ENCODE measurements at places on chromosomes 5 and 9.

DNA sequence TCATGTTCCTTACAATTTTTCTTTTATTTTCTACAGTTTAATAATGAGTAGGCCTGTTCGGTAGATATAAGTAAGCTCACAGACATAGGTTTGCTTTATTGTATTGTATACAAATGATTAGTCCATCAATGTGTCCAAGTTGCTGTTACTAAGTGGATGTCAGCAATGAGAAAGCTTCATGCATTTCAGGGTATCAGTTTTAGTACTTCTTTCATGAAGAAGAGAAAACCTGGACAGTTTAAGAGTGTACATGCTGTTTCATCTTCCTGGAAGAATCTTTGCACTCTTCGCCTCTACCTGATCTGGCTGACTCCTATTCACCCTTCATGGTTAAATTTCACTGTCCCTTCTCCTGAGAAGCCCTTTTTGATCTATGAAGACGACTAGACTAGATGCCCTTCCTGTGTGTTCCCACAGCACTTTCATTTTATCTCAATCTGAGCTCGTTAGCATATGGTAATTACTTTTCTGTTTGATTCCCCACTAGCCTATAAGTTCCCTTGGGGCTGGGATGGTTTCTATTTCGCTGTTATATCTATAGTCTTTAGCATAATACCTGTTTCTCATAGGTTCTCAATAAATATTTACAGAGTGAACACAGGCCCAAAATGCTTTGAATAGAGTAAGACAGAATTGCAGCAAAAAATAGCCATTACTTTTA is 70.7 kb downstream of the CETN3 start:
- DNase-seq, result no peak

GRCh38 chr9:123058834-123059233 is 25.4 kb downstream of the GPR21 start:
- no peak for DNase-seq

DNA sequence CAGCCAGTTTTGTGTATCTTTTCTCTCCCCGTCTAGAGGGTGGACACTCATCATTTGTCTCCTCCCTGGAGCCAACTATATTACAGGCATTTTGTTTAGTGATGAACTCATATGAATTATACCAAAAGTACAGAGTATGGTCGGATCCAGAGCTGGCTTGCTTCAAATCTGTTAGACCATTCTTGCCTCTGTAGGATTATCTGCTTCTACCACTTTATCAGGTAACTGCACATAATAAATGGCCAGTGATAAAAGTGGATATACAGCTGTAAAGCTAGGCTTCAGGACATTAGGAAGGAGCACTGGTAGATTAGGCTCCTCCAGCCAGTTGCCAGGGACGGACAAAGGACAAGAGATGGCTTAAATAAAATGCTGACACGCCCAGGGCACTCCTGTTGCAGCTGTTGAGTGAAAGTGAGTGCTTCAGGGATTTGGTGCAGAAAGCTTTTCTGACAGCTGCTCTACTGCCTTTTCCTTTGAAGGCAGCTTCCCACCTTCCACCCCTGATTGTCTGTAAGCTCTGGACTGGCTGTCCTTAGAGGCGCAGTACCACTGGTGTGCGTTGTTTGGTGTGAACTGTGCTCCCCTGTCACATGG is 259.2 kb downstream of the PDZD2 start:
- no peak for DNase-seq

- no peak for DNase-seq
Observed at GRCh38 chr9:9412241-9412640, 1200.6 kb downstream of the PTPRD start.

GRCh38 chr5:75640826-75641225 is 29.6 kb downstream of the ANKDD1B start:
- no peak for DNase-seq

GRCh38 chr5:83871533-83872395 is 151.1 kb upstream of the HAPLN1 start:
- DNase-seq, result no peak

DNA sequence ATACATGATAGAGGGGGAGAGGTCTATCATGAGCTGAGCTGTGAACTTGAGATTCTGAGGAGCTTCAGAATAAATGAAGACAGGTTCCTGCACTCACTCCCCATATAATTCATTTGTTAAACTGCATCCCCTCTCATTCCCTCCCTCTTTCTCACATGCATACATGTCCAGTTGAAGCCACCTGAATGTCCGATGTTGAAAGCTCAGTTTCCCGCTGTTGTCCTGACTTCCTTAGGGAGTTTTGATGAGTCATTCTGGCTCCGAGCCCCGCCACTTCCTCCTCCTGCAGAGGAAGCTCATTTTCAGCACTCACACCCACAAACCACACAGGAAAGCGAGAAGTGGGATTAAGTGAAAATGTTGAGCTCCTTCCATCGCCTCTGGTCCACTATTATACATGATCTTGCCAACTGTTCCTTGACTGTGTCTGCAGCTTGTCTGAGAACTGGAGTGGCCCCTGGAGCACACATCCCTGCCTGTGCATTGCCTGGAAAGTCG is 121.2 kb downstream of the CEMIP2 start:
- peak; percentile 83 for DNase-seq

- DNase-seq, result peak; percentile 23
Observed at GRCh38 chr9:74443036-74443750, 53.9 kb upstream of the RORB start.

DNA sequence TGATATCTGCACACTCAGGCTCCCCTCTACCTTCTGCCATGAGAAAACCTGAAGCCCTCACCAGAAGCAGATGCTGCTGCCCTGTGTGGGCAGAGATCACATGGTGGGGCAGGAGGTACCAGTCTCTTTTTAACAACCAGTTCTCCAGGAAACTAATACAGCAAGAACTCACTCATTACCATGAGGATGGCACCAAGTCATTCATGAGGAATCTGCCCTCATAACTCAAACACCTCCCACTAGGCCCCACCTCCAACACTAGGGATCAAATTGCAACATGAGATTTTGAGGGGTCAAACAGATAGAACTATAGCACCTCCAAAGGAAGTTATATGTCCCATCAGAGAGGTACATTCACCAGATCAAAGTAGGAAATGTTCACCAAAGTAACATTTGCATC is 136.3 kb upstream of the SHB start:
- DNase-seq, result no peak

DNA sequence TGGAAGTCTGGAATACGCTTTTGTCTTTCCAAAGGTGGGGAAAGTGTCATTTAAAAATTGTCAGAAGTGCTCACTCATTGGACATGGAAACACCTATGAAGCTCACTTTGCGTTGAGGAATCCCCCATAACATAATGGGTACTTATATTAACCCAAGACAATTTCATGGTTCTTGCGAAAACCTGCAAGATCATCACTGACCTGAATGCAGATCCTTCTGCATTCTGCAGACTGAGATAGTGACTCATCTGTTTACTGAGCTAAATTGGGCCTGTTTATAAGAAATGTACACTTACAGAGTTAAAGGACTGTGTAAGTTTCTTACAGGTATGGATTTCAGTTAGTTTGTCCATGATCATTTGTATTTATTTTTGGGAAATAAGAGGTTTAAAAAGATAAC is 153.0 kb downstream of the HMHB1 start:
- no peak for DNase-seq

GRCh38 chr5:171390883-171391677 is 3.4 kb downstream of the NPM1 start:
- DNase-seq, result no peak

- no peak for DNase-seq
Observed at GRCh38 chr9:109437286-109437685, 60.8 kb downstream of the PTPN3 start.

DNA sequence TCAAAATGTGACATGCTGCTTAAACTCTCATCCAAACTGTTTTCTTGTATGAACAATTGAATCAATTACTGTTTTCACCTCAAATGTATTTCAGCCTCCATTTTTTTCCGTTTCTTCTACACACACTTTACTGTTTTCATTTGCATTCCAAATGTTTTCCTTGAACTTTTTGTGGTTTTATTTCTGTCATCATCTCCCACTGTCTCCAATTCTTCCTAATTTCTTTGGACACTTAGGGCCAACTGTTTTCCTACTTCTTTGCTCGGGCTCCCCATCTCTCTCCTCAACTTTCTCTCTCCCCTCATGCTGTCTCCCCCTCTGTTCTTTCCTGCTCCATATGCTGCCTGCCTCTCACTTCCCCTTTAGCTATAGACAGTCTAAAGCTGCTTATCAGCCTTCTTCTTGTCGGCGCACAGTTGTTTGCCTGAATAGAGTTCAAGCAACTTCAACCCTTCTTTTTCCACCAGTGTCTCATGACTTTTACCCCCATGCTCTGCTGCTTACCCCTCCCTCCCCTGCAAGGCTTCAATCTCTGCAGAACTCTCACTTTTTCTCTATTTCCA is 443.4 kb downstream of the DTWD2 start:
- DNase-seq, result peak; percentile 51

- DNase-seq, result no peak
Observed at GRCh38 chr5:29852329-29852728, 1341.2 kb upstream of the CDH6 start.

DNA sequence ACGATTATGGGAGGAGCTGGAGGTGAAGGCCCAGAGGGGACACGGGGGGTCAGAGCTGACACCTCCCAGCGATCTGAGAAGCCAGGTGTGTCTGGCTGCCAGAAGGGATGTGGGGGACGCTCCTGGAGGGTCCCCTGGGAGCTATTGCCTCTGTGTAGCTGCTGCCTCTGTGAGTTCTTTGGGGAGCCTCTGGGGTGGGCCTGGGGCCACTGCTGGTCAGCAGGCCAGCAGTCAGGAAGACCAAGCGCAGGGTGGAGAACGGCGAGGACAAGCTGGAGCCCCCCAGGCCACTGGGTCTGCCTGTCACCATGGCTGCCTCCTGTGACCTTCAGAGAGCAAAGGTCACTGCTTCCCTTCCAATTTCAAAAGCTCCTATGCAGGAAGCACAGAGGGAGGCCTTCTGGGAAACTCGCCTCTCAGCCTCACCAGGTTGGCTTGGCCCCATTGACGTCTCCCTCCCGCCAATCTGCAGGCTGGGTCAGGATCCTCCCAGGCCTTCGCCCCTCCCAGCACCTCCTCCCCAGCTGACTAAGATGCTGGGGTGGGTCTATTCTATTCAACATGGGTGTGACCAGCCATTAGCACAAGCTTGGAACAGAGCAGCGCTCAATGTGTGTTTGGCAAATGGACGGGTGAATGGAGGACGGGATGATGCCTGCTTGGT is 126.4 kb downstream of the GAPVD1 start:
- DNase-seq, result no peak

GRCh38 chr5:26645659-26646058 is 392.7 kb downstream of the CDH9 start:
- no peak for DNase-seq

DNA sequence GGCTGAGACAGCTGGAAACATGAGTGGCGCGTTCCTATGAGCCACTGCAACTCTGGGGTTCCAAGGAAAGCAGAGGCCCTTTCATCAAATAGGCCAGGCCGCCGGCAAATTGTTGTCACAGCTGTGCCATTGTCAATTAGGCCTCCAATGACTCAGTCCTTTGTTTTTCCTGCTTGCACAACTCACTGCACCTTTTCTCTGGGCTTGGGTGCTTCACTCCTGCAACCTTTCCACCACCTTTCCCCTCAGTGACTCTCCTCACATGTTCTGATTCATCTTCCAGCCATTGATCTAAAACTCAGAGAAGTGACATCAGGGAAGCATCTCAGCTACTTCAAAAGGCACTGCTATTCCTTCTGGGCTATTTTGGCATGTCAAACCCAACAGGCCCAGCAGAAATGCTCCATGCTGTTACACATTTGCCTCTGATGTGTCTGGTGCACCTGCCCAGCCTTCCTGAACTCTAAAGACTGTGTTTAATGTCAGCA is 653.7 kb downstream of the NR2F1-AS1 start:
- DNase-seq, result no peak

DNA sequence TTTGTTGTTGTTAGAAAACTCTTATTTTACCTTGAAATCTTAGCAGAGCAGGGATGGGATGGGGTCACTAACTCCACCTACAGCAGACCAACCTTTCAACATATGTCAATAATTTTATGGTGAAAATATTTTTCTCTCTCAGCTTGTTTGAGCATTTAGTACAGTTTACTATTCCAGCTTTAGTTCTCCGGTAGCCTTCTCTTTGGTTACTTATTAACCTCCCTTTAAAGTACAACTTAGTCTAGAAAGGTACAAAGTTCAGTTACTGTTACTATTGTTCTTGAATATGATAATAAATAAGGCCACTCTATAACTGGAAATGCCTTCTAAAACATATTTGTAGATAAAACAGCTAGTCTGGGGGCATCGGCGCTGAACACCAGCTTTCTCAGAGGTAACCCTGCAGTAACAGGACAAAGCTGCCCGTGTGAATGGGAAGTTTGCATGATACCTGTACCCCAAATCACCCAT is 233.3 kb downstream of the PCSK1 start:
- DNase-seq, result no peak

DNA sequence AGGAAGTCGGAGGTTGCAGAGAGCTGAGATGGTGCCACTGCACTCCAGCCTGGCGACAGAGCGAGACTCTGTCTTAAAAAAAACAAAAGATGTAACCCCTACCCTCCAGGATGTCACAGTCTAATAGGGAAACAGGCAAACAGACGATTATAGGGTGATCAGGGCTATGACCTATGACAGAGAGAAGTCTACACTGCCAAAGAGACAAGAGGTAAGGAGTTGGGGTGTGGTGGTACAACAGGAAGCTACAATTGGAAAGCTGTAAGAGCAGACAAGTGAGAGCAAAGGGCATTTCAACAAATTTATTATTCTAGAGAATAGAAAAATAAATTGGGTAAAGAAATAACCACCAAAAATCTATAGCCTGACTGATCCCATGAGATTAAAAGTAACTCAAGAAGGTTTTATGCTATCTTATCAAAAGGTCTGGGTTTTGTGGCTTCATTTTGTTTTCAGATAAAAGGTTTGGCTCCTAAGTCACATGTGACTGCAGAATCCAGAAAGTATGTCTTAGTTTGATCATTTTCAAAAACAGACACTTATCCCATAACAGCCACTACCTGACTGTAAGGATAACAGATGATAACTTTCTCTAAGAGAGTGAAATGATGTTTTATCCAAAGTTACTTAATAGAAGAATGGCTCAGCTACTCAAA is 7.3 kb downstream of the CDC26 start:
- no peak for DNase-seq

DNA sequence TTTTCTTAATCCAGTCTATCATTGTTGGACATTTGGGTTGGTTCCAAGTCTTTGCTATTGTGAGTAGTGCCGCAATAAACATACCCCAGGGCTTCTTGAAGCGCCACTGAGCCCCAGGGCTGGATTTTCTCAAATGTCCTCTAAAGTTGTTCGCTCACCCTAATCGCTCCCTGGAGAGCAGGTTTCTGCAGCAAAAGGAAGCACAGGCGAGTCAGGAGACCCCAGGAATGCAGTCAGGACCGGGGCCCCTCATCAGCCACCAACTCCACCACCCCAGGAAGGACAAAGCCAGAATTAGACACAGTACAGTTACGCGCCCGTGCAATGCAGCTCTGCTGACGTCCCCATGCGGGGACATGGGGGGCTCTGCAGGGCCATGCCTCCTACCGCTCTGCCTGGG is 15.7 kb upstream of the OBP2B start:
- DNase-seq, result no peak

DNA sequence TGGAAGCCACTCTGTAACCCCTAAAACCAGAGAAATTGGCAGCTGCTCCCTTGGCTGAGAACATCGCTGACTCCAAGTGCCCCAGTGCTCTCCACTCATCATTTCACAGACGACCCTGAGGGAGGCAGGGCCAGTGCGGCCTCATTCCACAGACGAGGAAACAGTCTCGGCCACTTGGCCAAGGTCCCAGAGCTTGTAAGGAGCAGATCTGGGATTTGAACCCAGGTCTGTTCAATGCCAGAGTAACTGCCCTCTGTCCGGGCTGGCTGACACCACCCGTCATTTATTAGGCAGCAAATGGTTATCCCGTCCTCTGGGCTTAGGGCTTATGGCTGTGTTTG is 19.9 kb upstream of the IER5L start:
- DNase-seq, result no peak

All from fibroblast of skin of abdomen (primary cell).